ENCODE measurements at places on chromosomes 7 and 10. TPM values are rescaled to one million over a fixed set of nuclear protein-coding genes. Genes with fewer than 3 reads are reported as not detected.

- DNase-seq = peak; percentile 80
Measured at GRCh38 chr10:44864051-44864450, 47.1 kb upstream of the TMEM72 start.

DNA sequence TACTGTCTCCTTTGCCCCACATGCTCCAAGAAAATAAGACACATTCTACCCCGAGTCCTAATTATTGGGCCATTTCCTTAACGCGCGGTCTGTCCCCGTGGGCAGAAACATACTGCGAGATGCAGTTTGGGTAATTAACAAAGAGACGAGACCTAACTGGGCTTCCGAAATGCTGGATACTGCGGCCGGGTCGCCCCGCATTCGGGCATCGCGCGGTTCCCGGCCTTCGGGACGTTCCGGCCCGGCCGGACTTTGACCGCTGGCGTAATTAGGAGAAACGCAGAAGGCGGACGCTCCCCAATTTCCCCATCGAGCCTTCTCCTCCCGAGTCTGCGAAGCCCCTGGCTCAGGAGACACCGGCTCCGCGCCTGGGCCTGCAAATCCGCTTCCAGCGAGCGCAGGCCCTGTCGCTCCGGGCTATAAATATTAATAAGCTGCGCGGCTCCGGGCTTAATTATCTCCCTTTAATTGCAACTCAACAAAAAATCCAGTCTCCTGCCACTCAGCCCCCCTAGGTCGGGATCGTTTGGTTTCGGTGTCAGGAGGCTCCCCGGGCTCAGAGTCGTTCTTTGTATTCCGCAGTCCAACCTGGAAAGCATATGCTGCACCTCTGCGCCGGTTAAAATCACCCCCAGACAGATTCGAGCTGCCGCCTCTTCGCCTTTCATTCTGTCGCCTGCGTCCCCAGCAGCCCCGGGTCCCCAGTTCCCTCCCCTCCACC, 131.5 kb downstream of the SPAG6 start:
- DNase-seq = peak; percentile 35

GRCh38 chr10:78933828-78934531, 134.8 kb upstream of the ZMIZ1 start:
- no peak for DNase-seq

DNA sequence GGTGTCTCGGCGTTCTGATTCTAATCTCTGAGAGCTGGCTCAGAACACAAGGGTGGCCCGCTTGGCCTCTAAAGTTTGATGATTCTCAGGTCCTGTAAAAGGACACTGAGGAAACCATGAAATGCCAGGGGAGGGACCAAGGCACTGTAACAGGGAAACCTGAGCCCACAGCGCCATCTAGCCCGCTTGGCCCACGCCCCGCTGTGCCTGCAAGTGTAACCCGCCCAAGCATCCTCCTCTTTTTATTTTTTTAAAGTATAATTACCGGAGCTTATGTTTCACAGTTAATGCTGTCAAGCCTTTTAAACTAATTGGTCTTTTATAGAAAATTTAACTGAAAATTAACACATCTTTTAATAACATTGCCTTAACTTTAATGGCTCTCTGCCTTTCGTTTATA, 734.7 kb downstream of the KCNMA1 start:
- DNase-seq = peak; percentile 77

DNA sequence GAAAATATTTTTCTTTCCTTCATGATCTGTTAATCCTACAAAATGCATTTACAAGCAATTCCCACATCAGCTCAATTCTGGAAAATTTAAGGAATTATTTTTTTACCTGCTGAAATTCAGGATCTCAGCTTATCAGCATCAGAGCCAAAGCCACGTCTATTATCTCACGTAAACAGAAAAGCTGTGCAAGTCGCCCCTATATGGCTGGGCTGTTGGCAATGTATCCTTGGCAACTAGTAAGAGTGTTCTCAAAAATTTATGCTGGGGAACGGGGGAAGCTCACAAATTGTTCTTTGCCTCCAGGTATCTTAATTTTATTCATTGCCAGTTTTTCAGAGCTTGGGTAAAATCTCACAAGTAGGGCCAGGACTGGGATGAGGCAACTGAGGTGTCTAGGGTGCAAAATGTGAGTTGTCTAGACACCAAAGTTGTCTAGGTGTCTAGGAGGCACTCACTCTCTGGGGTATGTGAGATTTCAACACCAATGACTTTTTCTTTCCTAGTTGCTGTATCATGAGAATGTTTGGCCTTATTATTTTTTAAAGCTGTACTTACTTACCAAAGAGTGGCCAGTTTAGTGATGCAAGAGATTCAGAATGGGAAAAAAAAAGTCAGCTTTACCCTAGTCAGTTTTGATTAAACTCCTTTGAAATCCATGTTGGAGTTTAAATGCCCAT, 5.1 kb downstream of the GSTO2 start:
- DNase-seq = no peak

GRID2IP gene
- total RNA-seq = 1.7 TPM

- DNase-seq = no peak
Measured at GRCh38 chr7:106623853-106624252, 37.1 kb downstream of the CCDC71L start.

LRMDA gene
- total RNA-seq = 2.1 TPM

TFPI2 gene
- total RNA-seq = 4.4 TPM

GRCh38 chr10:108956149-108956548, 967.2 kb downstream of the XPNPEP1 start:
- no peak for DNase-seq

DNA sequence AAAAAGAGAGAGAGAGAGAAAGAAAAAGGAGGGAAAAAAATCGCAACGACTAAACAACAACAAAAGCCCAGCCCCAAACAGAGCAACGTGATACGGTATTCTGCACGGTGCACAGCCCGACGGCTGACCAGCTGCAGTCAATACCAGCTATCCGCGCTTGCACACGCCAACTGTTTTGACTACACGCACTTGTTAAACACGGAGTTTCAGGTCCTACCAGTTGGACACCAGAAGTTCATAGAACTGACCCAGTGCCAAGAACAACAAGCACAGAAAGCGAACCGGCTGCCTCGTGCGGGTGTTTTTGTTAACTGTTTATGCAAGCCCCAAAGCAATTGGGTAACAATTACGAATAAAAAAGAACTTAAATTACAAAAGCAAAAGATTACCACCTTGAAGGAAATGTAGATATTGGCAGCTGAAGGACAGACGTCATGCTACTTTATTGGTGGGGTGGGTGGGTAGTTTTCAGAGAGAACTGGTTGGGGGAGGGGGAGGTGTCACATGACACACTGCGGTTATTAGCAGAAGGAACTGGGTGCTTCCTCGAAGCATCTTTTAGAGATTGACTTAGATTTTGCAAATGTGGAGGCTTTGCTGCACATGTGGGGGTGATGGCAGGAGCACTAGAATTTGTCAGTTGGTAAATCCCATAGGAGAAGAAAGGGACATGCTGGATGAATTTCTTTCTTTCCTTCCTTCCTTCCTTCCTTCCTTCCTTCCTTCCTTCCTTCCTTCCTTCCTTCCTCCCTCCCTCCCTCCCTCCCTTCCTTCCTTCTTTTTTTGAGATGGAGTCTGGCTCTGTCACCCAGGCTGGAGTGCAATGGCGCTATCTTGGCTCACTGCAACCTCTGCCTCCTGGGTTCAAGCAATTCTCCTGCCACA, 110.6 kb upstream of the EFCAB10 start:
- peak; percentile 67 for DNase-seq

DNA sequence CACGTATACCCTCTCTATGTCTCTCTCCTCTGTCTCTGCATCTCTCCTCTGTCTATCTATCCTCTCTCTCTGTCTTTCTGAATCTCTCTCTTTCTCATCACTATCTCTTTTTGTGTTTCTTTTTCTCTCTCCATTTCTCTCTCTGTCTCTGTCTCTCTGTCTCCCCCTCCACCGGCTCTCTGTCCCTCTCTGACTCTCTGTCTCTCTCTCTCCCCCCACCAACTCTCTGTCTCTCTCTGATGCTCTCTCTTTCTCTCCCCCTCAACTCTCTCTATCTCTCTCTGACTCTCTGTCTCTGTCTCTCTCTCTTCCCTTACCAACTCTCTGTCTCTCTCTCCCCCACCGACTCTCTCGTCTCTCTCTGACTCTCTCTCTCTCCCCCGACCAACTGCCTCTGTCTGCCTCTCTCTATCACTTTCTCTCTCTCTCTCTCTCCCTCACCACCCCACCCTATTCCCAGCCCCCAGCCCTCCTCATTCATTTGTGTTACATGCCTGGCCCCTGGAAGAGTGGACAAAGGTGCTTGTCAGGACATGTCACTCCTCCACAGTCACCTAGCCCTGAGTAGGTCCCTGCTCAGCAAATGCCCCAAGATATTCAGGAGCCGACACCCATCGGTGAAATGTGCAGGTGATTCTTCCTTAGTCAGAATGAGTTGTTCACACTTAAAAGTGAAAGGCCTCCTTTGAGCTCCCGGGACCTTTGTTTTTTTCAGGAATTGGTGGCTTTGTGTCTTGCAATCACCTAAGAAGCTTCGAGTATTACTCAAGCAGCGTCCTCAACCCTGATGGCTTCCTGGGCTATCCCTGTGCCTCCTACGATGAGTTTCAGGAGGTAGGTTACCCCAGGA, 13.6 kb downstream of the PNLIPRP2 start:
- no peak for DNase-seq

- no peak for DNase-seq
Measured at GRCh38 chr10:51485668-51486067, 213.7 kb downstream of the CSTF2T start.

DNA sequence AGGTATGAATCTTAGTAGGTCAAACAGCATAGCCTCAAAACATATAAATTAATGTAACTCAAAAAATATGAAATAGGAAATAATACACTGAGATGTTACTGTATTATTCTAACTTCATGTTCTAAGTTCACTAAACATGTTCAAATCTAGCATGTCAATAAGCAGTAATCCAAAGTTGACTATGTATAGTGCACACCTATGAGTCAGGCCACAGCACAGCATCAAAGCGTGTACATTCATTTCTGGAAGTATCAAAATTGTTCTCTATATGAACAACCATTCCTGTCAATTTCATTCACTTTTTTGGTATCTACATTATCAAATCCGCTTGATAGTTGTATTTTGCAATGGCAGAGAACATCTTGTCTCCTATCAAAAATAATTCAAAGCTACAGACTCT, 418.9 kb upstream of the POM121L12 start:
- DNase-seq = no peak

- DNase-seq = no peak
Measured at GRCh38 chr7:33776788-33777187, 128.6 kb upstream of the BMPER start.

GRCh38 chr7:23349484-23350157, 50.5 kb downstream of the MALSU1 start:
- DNase-seq = no peak

OR2A5 gene
- total RNA-seq = not detected

GRCh38 chr7:23283086-23283485, 16.1 kb upstream of the MALSU1 start:
- no peak for DNase-seq

PNLIPRP3 gene
- total RNA-seq = not detected

GRCh38 chr10:43294241-43294658, 27.4 kb upstream of the RASGEF1A start:
- DNase-seq = no peak

CALCR gene
- total RNA-seq = 0.44 TPM

GRCh38 chr10:119663866-119664698, 12.9 kb downstream of the BAG3 start:
- DNase-seq = no peak

- DNase-seq = no peak
Measured at GRCh38 chr7:29657856-29658255, 94.2 kb downstream of the PRR15 start.

ERVW-1 gene
- total RNA-seq = 0.09 TPM

MOGAT3 gene
- total RNA-seq = 0.15 TPM

GRCh38 chr7:25087855-25088254, 37.2 kb downstream of the CYCS start:
- DNase-seq = no peak

LRRC4 gene
- total RNA-seq = 10.4 TPM

DNA sequence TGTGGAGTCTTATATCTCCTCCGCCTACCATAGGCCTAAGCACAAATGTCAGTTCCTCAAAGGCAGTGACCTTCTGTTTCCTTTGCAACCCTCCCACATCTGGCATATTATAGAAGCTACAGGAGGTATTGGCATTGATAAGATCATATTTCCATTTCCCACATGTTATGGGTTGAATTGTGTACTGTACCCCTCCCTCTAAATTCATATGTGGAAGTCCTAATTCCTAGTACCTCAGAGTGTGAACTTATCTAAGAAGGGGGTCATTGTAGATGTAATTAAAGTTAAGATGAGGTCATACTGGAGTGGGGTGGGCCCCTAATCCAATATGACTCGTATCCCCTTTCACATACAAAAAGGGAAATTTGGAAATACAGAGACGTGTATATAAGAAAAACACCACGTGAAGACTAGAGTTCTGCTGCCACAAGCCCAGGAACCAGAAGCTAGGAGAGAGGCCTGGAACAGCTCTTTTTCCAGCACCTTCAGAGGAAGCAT, 6.1 kb upstream of the LAMB4 start:
- DNase-seq = no peak

DNA sequence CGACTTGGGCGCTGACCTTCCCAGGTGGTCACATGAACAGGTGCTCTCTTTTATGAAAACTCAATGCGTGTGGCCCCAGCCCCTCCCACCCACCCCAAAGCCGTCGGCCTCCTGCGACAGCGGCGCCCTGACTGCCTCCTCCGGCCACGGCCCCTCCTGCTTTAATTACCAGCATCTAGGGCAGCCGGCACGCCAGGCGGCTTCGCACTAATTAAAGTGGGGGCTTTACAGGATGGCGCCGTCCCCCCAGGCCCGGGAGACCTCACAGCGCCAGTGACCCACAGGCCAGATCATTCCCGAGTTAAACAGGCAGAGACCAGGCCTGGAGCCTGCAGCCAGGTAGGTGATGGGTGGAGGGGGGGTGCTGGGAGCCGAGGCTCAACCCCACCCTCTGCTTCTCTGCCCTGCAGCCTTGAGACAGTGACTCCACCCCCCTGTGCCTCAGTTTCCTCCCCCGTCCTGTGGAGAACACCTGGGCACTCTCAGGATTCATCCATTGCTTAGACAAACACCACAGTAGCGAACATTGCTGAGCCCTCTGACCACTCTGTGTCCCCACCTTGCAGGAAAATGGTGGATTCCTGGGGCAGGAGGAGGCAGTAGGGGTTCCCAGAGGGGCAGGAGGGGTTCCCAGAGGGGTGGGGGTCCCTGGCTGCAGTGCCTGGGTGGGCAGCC, 100.8 kb downstream of the MICALL2 start:
- DNase-seq = no peak

GRCh38 chr7:46253520-46253919, 332.4 kb upstream of the IGFBP3 start:
- DNase-seq = no peak

SORCS1 gene
- 1.7 TPM for total RNA-seq

RPEL1 gene
- 0.13 TPM for total RNA-seq

GRCh38 chr10:1315178-1315577, 259.0 kb downstream of the WDR37 start:
- DNase-seq = no peak

- DNase-seq = no peak
Measured at GRCh38 chr10:15661574-15661973, 58.1 kb downstream of the ITGA8 start.

DNA sequence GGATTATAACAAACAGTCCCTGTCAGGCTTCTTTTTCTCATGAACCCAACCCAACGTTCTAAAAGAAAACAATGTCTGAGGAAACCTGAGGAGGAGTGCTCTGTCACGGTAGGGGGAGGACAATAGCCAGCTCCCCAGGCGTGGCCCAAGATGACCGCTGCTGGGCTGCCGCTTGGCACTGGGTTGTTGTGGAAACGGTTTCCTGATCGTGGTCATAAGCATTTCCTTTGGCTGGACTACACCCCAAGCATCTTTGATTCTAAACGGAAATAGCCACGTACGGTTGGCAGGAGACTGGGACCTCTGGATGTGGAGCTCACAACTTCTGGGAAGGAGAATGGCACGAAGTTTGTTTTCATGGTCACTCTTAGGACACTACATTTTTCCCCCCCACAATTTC, 30.4 kb upstream of the DMBT1 start:
- DNase-seq = no peak

Data from H9 (cell line).